Activated naive CD4-positive, alpha-beta T cell (primary cell): ENCODE measurements at places on chromosomes 11 and 22.
A peak's percentile ranks its signal among the peaks of the same experiment; 100 is the strongest.

- no peak for DNase-seq
Observed at GRCh38 chr11:2533587-2534133, 88.9 kb downstream of the KCNQ1 start.

DNA sequence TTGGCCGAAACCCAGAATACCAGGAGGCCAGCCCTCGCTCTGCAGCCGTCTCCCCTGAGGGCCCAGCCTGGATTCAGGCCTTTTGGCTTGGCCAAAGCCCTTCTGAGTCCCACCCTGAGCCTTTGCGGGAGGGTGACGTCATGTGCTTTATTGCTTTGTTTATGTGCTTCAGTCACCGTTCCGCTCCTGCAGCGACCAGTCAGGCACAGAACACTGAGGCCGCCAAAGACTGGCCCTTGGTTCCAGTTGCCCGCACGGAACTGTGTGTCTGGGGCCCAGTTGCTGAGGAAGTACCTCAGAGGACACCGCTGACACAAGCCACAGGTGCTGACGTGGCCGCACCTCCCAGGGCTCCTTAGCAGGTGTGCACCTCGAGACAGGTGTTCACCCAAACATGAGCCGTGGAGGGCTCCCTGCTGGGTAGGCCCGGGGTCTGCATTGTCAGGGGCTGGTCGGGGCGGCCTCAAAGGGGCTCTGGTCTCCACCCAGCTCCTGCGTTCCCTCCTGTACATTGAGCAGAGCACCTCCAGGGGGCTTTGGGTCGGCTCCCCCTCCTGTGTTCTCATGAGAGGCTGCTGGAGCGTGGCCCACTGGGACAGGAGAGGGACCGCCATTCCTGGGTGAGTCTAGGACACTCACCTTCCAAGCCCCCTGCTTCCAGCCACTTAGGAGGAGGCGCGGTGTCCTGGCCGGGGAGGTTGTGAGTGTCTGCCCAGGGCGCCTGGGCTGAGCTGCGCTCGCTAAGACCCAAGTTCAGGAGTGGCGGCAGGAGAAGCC, 376.8 kb downstream of the TBC1D22A start:
- no peak for DNase-seq

- no peak for DNase-seq
Observed at GRCh38 chr22:34068001-34068400, 147.7 kb upstream of the LARGE1 start.

DNA sequence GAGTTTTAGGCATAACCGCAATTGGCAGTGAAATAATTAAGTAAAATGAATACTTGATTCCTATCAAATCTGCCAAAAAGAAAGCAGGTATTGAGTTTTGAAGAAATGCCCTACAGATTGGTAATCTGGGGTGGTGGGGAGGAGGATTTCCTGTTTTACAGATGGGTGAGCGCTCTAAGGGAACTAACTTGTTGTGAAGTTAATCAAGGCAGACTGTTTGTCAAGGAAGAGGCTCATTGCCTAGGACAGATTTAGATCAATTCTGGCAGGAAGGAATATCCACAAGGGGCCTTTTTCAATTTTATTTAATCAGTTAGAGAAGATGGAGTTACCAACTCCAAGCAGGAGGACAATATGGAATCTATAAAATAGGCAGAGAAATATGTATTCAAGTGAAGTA, 271.5 kb upstream of the CCDC90B start:
- DNase-seq, result no peak

DNA sequence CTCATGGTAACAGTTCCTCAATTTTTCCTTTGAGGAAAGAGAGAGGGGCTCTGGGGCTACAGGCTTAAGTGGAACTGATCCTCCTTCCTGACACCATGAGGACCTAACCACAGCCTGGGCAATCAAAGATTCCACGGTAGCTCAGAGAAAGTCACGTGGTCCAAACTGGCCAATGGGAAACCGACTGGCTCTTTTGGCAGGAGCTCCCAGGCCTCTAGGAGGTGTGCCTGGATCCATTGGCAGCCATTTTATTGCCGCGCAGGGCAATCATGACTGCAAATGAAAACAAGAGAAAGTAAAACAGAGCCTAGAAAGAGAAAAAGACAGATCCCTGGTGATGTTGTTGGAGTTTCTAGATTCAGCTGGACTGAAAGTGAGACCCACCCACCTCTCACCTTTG, 27.3 kb upstream of the ASPHD2 start:
- no peak for DNase-seq

DNA sequence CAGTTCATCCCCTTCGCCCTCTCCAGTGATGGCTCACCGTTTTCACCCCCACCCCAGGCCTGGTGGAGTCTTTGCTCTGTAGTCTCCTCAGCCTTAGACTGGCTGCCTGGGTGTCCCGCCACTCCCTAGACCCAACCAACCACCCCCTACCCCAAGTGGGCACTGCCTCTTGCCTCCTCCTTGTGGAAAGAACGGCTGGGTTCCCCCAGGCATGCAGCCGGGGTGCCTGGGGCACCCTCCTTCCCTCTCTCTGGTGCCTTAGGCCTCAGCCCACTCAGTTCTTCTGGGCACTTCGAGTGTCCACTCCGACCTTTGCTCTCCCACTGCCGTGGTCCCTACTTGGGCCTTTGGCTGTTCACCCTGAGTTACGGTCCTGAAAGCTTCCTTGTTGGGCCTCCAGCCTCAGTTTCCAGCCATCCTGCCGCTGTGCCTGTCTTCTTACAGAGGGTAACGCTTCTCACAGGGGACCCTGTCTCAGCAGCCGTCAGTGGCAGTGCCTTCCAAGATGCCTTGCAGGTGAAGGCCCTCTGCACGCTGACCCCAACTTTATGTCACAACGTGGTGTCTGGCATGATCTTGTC, 3.1 kb downstream of the GRIK4 start:
- DNase-seq, result no peak

DNA sequence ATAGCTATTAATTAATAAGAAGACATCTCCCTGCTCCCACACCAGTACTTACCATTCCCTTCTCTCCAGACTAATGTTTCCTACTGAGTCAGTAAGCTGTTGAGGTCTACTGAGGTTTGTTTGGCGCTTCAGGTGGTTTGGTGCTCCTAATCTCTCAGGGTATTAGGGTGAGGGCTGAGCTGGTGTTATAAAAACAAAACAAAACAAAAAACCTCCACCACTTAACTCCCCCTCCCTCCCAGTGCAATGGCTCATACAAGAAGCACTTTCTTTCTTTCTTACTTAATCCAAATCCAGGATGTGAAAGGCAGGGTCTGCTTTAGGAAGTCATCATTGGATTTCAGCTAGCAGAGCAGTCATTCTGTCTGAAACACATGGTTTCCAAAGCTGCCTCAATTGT, 15.3 kb downstream of the CSTPP1 start:
- no peak for DNase-seq

- DNase-seq, result no peak
Observed at GRCh38 chr11:114201219-114201618, 95.0 kb upstream of the NNMT start.

DNA sequence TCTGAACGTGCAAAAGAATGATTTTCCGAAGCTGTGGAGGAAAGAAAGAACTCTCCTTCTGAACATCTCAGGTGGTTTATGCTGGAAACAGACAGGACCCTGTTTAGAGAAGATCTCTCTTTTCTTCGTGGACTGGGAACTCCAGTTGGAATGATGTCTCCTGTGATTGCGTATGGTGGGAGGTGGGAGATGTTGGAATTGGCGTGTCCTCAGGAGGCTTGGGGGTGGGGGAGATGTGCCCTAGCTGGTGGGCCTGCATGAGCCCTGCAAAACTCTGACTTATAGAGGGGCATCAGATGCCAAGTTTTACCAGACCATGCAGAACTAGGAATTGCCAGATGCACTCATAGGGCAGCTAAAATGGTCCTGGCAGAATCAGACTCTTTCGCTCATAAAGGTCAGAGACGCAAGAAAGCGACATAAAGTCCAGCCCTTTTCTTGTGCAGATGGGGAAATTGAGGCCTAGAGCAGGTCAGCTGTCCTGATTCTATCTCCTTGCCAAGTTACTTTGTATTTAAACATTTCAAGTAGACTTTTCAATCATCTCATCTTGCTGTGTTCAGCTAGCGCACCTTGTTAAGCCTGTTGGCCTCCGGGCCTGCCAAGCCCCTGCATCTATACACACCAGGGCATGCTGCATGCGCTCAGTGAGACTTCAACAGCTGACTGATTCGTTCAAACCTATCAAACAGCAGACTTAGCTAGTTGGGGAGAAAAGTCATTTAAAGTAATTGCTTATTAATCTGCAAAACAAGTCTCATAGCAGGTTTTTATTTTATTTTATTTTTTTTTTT, 34.2 kb upstream of the EHF start:
- no peak for DNase-seq

DNA sequence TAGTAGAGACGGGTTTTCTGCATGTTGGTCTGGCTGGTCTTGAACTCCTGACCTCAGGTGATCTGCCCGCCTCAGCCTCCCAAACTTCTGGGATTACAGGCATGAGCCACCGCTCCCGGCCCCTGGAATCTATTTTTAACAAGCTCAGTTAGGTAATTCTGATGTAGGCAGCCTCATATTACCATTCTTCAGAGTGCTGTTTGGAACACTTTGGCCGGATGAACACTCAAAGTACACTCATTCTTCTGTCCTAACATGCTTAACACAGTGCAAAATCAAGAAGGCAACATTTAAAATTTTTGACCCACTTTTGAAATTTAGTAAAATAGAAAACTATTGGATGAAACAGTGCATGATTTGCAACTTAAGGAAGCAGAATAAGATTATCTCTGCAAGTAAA, 586.7 kb upstream of the CHORDC1 start:
- DNase-seq, result no peak

- no peak for DNase-seq
Observed at GRCh38 chr11:76280882-76281557, 74.7 kb upstream of the WNT11 start.

GRCh38 chr22:17788528-17789378, 14.5 kb upstream of the BID start:
- DNase-seq, result no peak

DNA sequence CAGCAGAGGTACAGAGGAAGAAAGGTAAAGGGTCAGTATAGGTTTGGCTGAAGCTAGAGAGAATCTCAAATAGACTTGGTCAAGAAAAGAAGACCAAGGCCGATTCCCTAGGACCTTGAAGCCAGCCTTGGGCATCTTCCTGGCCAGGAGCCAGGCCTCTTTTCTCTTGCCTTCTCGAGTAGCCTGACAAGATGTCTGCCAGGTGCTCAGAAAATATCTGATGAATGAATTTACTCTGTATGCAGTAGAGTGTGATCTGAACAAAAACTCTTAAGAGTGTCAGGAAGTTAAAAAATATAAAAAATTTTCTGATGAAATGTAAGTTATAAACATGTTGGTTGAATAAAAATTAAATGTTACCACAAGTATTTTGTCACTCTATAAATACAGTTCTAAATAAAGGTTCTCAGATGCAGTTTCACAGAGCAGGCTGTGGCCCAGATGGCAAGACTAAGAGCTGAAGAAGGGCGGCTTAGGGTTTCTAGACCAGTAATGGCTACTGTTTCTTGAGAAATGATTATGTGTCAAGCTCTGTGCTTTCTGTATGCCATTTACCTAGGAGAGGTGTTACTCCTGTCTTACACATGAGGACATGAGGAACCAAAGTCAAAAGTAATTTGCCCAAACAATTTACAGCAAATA, 98.1 kb downstream of the ATXN10 start:
- no peak for DNase-seq

DNA sequence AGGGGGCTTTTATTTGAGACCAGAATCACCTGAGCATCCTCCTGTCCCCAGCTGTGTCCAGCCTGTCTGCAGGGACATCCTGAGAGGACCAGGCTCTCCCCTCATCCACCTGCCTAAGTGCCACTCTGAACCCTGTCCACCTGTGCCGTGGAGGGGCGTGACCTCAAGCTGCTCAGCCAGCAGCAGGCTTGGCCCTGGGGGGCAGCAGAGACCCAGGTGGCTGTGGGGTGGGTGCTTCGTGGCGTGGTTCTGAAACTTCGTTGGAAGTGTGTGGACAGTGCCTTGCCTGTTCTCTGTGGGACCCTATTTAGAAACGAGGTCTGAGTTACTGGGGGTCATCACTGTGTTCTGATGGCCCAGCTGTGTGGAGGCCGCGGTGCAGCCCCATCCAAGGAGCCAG, 72.7 kb downstream of the LRP5 start:
- DNase-seq, result no peak

GRCh38 chr11:69642913-69643632, 2.1 kb downstream of the CCND1 start:
- DNase-seq, result peak; percentile 57

DNA sequence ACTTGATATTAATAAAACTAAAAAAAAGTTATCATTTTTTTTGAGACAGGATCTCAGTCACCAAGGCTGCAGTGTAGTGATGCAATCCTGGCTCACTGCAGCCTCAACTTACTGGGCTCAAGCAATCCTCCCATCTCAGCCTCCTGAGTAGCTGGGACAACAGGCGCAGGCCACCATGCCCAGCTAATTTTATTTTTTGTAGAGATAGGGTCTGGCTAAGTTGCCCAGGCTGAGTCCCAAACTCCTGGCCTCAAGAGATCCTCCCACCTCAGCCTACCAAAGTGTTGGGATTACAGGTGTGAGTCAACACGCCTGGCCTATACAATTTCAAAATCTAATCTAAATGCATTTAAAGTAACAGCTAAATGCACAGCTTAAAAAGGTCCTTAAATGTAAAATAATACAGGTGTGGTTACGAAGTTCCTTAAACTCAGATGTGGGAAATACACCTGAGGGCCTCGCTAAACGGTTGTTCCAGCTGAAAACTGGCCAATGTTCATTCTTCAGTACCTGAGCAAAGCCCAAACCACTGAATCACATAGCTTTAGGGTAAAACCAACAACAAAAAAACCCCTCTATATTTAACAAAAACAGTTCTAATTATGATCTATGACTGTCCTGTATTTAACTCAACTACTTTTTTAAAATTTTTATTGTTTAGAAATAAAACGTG, 11.8 kb downstream of the NAP1L4 start:
- DNase-seq, result no peak

DNA sequence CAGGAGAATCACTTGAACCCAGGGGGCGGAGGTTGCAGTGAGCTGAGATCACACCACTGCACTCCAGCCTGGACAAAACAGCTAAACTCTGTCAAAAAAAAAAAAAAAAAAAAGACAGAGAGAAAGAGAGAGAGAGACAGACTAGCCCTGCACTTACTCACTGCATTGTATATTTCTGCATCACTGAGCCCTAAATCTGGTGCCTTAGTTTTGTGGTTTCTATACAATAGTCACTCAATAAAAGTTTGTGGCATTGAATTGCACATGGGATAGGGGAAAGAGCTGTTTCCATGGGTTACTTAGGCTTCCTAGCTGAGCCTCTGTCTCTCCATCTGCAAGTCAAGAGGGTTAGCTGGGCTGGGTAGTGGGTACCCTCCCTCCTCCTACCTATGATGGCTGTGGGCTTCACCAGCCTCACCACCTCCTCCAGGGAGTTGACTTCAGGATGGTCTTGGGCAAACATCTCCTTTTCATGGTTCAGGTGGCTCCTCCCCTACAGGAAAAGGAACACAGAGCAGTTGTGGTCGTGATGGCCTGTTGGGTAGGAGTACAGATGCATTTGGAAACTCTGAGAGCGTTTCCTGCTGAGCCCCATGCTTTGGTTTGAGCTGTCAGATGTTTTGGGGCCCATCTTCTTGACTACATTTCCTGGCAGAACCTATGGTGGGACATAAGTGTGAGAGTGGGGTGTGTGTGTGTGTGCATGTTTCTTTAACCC, 73.2 kb downstream of the CCDC81 start:
- DNase-seq, result no peak

- DNase-seq, result no peak
Observed at GRCh38 chr11:1053121-1053901, 16.8 kb upstream of the MUC6 start.
